ENCODE measurements at places on chromosomes 13 and 19.

DNA sequence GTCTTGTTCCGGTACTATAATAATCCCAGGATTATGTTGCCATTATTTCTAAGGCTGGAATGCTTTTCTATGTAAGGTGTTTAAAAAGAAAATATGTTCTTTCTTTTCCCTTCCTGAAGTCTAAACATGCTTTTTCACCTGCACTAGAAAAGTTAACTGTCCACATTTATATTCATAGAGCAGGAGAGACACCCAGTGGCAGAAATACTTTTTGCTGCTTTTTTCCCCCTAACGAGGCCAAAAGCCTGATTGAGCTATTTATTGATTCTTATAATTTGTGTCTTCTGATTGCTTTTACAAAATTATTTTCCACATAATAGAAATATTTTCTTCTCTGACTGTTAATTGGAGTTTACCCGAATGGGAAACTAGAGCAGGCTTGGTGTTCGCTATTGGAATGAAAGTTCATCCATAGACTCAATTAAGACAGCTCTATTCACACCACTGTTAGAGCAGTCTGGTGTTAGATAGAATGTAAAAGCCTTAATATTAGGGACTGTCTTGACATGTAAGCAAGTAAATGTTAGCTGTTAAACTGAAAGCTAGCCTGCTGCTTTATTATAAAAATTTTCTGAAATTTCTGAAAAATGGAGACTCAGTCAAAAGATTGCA lies 15.8 kb downstream of the GPR180 start:
- peak; percentile 14 for DNase-seq

GRCh38 chr19:57351867-57352266 lies 796 bp downstream of the ZNF304 start:
- DNase-seq, result no peak

GRCh38 chr19:532561-533363 lies 1.2 kb downstream of the CDC34 start:
- DNase-seq, result peak; percentile 33

GRCh38 chr19:54432144-54432738 lies 16.8 kb upstream of the LENG8 start:
- DNase-seq, result no peak

DNA sequence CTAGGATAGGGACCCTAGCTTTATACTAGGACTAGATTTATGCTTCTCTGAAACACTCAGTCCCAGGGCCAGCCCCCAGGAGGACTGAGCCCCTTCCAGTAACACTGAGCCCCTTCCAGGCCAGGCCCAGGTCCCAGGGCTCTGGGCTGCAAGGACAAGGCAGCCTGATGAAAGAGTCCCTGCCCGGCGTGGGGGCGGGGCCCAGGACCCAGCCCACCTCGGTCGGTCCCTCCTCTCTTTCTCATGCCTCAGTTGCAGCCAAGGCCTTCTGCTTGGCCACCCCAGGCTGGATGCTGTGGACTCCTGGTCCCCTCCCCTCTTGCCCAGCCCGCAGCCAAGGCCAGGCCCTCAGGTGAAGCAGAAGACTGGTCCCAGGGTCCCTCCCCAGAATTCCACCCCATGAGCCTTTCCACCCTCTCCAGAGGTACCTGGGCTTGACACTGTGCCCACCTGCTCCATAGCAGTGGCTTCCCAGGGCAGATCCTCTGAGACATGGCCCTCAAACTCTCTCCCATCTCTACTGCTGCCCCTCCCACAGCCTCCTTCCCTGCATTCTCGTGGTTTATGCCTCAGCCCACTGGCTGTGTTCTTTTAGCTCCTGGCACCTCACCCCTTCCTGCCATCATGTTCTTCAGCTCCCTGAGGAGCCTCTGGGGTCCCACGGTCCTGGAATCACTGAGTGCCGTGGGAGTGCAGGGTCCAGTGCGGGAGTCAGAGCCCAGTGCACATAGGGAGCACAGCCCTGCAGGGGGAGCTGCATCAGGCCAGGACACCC lies 53.6 kb upstream of the C1QTNF9B start:
- DNase-seq, result no peak

- DNase-seq, result no peak
These were observed 108.4 kb upstream of the NBEA start for GRCh38 chr13:34833562-34834182.

- no peak for DNase-seq
These were observed 34.3 kb upstream of the MEDAG start for GRCh38 chr13:30871588-30872275.

DNA sequence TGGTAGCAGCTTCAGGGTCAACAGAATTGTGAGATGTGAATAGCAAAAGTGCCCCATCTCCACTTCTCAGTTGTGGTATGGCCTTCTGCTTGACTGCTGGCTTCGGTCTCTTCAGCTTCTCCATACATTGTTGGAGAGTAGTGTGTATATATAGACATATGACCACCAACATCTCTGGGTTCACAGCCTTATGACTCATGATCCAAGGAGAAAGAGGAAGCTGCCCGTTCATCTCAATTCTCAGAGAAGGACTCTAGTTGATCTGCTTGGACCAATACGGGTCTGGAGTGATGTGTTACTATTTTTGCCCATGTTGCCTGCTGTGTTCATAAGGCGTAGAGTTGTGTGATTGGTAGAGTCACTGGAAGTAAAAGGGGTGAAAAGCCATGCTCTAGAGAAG lies 3.6 kb upstream of the COMMD6 start:
- no peak for DNase-seq

GRCh38 chr13:75418997-75419396 lies 63.0 kb downstream of the TBC1D4 start:
- DNase-seq, result no peak

DNA sequence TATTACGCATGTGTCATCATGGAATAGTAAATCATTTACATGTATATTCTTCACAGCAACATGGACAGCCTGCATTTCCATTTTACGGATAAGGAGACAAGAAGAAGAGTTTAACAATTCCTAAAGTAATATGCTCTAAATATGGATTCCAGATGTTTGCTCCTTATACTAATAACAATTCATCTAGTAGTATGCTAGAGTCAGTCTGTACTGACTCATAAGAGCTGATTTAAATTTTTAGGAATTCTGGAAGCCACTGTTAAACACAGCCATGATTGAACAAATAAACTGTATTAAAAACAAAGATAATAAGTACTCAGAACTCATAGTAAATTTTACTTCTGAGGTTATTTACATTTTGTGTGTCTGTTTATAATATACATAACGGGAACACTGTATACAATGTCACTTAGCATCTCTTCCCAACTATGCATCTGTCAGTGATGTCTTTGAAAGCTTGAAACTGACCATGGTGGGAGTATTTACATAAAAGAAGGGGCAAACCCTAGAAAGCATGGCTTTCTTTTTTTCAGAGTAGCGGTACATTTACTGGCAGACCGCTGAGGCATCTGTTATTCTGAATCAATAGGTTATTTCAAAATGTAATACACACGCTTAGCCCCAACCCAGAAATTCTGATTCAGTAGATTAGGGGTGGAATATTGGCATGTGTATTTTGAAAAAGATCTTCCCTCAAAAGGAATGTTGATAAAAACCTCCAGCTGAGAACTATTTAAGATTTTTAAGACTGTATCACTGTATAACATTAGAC lies 12.9 kb downstream of the ZC3H13 start:
- no peak for DNase-seq

GRCh38 chr13:21580736-21581135 lies 23.2 kb downstream of the MICU2 start:
- DNase-seq, result no peak

- no peak for DNase-seq
These were observed 1390.7 kb downstream of the SLITRK5 start for GRCh38 chr13:89061821-89062220.

GRCh38 chr13:98175043-98175442 lies 2.0 kb downstream of the RNF113B start:
- DNase-seq, result no peak

DNA sequence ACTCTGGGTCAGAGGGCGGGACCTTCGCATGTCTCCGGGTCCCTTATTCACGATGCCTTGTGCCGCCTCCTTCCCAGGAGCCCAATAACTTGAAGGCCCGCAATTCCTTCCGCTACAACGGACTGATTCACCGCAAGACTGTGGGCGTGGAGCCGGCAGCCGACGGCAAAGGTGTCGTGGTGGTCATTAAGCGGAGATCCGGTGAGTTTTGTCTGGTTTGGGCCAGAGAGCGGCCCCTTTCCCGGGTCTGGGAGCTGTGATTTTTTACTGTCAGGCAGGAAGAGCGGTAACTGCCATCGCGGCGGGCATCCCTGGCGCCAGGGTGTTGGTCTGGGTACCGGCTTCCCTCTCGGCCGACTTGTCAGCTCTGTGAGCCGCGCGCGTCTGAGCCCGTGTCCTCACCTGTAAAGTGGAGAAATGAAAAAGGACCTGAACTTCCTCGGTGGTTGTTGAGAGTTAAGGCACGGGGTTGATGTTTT lies 800 bp downstream of the RPL28 start:
- DNase-seq, result no peak

DNA sequence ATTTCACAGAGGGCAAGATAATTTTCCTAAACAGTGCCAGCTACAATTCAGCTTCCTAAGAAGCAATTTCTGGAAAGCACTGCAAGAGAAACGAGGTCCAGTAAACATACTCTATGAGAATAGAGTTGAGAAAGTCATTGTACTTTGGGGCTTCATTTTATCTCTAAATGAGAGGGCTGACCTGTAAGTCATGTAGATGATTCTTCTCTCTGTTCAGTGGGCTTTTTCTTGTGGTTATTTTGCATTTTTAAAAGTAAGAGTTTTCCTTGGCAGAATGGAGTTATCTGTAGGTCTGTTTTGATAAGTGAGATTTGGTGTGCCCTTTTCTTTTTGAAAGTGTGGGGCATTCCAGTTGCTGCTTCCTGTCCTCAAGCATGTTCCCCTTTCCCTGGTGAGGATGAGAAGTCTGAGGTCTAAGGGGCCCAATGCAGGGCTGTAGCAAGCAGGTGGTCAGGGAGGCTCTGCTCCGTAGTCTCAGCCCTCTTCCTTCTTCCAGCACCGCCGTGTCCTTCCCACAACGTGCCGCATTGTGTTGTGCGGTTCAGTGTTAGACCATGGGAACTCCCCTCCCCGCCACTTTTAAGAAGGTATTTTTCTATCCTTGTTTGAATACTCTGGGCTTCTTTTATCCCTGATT lies 86.3 kb downstream of the ARHGEF7 start:
- DNase-seq, result no peak

DNA sequence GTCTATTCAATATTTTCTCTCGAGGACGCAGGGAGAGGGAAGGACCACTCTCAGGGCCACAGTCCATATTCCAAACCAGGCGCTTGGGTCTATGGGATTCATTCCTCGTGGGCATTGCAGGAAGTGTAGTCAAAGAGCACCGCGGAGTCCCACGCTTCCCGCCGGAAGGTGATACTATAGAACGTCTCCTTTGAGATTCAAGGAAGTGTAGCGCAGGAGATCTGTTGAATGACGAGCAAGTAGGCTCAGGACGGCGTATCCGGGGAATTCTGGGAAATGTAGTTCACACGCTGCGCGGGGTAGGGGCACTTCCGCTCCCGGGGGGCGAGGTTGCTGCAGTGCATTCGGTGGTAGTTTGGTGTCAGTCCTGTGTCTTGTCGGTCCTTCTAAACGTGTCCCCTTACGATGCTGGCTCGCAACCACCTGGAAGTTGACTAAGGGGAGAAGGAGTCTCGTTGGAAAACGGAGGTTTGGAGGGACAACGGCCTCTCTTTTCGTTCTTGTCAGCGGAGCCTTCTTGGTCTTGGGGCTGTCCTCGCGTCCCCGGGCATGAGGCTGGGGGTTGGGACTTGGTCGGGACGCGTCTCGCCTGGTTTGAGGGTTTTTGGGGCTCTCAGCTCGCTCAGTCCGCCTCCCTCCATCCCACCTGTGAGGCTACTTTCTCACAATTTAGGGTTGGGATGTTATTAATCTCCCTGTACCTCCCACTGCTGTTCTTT lies at the start of gene ZNF284:
ZNF284 (plus strand) TSS at position 336 of the 719 bp plus-strand sequence. CDS start 4,231 bp downstream, outside the sequence.
- peak; percentile 61 for DNase-seq

GRCh38 chr19:43438291-43439031 lies 23.8 kb downstream of the TEX101 start:
- no peak for DNase-seq

DNA sequence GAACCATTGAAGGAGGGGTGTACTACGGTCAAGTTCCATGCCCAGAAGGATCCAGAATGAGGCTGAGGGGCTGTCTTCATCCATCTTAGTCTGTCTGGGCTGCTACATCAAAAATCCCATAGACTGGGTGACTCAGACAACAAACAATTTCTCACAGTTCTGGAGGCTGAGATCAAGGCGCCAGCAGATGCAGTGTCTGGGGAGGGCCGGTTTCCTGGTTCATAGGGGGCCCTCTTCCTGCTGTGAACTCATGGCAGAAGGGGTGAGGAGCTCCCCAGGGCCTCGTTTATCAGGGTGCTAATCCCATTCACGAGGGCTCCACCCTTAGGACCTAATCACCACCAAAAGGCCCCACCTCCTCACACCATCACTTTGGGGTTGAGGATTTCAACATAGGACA lies 14.7 kb upstream of the KCTD15 start:
- DNase-seq, result no peak

DNA sequence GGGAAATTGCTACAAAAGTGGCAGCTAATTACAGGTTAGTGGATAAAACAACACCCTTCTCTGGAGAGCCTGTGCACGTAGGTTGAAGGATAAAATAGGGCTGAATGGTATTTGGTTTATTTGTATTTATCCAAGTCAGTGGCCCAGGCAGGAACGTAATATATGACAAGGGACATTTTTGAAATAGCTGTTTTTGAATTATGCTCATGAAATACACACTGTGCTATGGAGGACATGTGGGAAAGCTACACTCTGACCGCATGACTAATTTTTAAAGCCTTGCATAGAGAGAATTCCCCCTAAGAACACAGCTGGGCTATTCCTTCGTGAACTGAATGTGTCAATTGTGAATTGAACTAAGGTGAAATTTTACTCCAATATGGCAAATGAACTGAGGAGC lies 292.1 kb upstream of the MAB21L1 start:
- DNase-seq, result no peak

GRCh38 chr13:99642841-99643240 lies 141.6 kb downstream of the TM9SF2 start:
- no peak for DNase-seq

DNA sequence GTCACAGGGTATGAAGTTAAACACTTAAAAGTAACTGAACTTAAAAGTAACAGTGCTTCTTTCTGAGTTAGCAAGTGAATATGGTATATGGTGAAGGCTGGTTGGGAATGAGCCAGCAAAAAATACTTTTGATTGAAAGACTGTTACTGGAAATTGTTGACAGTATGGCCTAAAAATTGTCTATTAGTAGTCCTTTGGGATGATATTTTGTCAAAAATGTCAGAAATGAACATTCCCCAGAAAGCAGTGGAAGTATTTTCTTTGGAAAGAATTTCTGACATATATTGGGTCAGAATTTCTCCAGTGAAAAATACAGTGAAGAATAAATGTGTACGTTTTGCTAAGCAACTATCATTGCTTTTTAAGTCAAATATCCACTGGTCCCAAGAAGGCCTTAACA lies 860.5 kb downstream of the PCDH9 start:
- DNase-seq, result no peak

Data from T-helper 9 cell (primary cell).